ENCODE measurements at places on chromosomes 16 and 17.

- H3K36me3 ChIP-seq: peaks cover 84% of the 10 kb centered on the region
- H3K27ac ChIP-seq: peak overlapping the region; percentile 97
- peaks cover 39% of the 10 kb centered on the region for H3K4me1 ChIP-seq
- no peak overlapping the region for H3K4me3 ChIP-seq
Observed at GRCh38 chr16:69932691-69933392, 18.3 kb upstream of the CLEC18A start.

- H3K27me3 ChIP-seq: no peaks in the 10 kb centered on the region
- no peak for DNase-seq
- no peak overlapping the region for H3K27ac ChIP-seq
- H3K36me3 ChIP-seq: peaks cover 50% of the 10 kb centered on the region
- no peaks in the 10 kb centered on the region for H3K4me1 ChIP-seq
Observed at GRCh38 chr16:47506800-47507199, 45.7 kb downstream of the PHKB start.

DNA sequence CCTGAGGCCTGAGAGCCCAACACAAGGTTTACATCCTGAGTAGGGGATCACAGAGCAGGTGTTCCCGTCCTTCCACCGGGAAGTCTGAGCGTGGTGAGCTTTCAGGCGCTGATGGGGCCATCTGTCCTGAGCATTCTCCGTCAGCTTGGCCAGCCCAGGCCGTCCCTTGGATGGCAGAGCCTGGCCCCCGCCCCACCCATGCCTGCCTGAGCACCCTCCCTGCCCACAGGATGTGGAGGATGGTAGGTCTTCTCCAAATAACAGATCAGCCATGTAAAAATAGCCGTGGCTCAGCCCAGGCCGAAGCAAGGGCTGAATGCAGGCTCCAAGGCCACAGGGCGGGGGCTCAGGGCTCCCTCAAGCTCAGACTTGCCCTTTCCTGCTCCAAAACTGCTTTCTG, 20.2 kb downstream of the SPNS2 start:
- H3K36me3 ChIP-seq: no peaks in the 10 kb centered on the region
- no peak for DNase-seq
- H3K4me3 ChIP-seq: no peak overlapping the region
- H3K4me1 ChIP-seq: no peaks in the 10 kb centered on the region
- peak overlapping the region; percentile 21 for H3K27ac ChIP-seq
- no peaks in the 10 kb centered on the region for H3K27me3 ChIP-seq

DNA sequence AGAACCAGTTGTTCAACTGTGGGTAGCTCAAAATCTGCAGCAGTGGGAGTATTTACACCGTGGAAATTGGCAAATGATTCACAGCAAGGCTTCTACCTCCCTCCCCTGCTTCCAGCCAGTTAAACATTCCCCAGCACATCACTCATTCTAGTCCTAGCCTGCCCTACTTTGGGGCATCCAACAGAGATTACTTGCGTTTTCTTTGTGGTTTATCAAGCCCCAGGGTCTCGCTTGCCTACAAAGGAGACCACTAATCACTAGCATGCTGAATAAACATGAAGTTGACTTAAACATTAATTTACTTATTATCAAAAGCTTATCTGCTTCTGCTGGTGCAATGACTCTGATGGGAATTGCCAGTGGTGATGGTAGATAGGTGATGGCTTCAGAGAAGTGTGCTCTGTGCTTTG, 94.5 kb downstream of the MARF1 start:
- no peaks in the 10 kb centered on the region for H3K27me3 ChIP-seq
- no peak for DNase-seq
- peaks cover 9% of the 10 kb centered on the region for H3K4me1 ChIP-seq
- H3K4me3 ChIP-seq: no peak overlapping the region

DNA sequence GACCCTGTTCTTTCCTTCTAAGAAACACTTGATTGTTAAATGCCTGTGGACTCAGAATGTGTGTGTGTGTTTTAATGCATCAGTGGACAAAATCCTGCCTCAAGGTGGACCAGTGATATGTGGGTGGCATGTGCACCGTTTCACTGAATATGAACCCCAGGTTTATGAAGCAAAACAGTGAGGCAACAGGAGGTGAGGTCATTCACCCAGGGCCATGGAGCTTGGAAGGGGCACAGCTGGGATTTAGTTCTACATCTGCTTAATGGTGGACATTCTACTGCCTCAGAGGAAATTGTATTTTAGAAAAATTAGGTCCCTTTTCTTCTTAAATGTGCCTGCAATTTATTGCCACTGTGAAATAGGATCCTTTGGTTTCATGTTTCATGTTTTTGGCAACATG, 549.5 kb upstream of the EEF2KMT start:
- H3K4me1 ChIP-seq: no peaks in the 10 kb centered on the region
- peaks cover 3% of the 10 kb centered on the region for H3K27me3 ChIP-seq
- H3K36me3 ChIP-seq: no peaks in the 10 kb centered on the region

GRCh38 chr17:77857613-77858012, 100.9 kb upstream of the TNRC6C start:
- no peak overlapping the region for H3K4me3 ChIP-seq
- no peaks in the 10 kb centered on the region for H3K36me3 ChIP-seq
- H3K27ac ChIP-seq: no peak overlapping the region
- peaks cover 7% of the 10 kb centered on the region for H3K4me1 ChIP-seq
- H3K27me3 ChIP-seq: peaks cover 4% of the 10 kb centered on the region

DNA sequence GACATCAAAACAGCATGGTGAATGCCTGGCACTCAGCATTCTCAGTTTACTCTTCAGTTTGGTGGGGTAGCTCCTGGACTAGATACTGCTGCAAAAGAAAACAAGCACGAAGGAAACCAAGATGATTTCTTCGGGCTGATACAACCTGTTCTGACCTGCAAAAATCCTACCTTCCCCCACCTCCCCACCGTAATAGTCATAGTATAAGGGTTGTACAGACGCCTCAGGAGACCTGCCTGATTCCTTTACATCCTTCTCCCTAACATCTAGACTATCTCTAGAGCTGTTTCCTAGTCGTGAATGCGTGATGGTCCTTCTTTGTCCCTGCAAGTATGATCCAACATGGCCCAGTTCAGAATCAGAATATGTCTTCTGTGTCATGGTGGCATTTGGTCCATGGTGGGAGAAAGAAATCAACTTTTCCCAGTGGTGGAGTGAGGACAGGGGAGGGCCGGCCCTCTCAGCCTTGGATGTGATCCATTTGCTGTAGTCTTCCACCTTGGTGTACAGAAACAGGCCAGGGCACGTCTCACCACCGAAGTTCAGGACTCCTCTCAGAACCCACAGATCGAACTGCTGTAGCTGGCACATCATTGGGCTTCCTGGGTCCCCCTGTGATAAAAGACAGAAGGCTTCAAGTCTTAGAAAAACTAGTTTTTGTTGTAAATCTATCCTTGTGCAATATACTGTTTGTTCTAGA, 14.5 kb downstream of the PRSS54 start:
- DNase-seq: no peak
- no peaks in the 10 kb centered on the region for H3K36me3 ChIP-seq
- no peaks in the 10 kb centered on the region for H3K27me3 ChIP-seq
- H3K4me3 ChIP-seq: no peak overlapping the region

DNA sequence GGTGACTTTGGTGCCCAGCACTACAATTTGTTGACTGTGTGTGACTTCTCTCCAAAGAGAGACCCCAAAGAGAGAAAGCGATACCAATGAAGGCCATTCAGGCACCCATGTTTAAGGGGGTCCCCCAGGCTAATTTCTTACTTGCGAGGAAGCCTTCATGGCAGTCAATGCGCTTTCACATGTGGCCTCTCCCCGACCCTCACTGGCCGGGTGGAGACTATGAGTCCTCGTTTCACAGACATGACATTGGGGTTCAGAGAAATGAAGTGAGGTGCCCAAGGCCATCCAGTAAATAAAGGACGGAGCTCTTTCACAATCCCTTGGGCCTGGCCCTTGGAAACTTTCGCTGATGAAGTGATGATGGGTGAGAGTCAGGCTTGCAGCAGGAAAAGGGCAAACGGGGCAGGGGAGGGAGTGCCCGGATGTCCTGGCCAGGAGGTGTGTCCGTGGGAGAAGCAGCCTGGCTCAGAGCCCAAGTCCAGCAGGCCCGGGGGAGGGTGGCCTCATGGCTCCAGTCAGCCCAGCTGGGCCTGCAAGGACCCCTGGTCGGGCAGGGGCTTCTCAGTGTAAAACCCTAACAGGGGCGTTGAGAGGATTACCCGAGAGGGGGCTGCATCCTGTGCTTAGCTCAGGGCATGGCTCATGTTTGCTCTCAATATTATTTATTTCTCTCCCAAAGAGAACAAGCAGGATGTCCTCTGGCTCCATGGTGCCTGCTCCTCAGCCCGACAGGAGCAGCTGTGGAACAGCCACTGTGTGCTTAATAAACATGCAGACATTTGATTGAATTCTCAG, 14.7 kb downstream of the TBX2 start:
- peaks cover 58% of the 10 kb centered on the region for H3K4me1 ChIP-seq
- H3K4me3 ChIP-seq: no peak overlapping the region
- H3K36me3 ChIP-seq: no peaks in the 10 kb centered on the region
- H3K27ac ChIP-seq: peak overlapping the region; percentile 14
- no peaks in the 10 kb centered on the region for H3K27me3 ChIP-seq

- no peaks in the 10 kb centered on the region for H3K36me3 ChIP-seq
- no peaks in the 10 kb centered on the region for H3K4me1 ChIP-seq
- H3K27ac ChIP-seq: no peak overlapping the region
- no peaks in the 10 kb centered on the region for H3K27me3 ChIP-seq
- no peak for DNase-seq
Observed at GRCh38 chr16:59108374-59108773, 374.3 kb upstream of the GOT2 start.

All from tibial artery (tissue), 4 donors.